ENCODE measurements at places on chromosomes 7 and 10.

DNA sequence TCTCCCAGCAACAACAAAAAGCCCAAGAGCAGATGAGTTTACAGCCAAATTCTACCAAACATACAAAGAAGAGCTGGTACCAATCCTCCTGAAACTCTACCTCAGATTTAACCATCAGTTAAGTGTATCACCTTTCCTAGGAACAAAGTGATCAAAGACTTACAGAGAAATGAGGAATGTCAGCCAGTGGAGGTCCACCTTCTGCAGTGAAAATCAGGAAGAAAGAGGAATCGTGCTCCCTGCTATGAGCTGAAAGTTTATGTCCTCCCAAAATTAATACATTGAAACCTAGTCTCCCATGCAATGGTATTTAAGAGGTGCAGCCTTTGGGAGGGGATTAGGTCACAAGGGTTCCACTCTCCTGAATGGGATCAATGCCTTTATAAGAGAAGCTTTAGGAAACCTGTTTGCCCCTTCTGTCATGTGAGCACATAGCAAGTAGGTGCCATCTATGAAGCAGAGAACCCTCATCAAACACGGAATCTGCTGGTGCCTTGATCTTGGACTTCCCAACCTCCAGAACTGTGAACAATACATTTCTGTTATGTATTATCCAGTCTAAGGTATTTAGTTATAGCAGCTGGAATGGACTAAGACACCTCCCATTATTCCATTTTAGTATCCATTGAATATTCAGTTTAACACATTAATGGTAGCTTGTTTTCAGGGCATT, 139.0 kb upstream of the FZD8 start:
- no peak for DNase-seq

GRCh38 chr7:141960687-141961422, 12.7 kb downstream of the TAS2R38 start:
- DNase-seq = no peak

- DNase-seq = no peak
Observed at GRCh38 chr10:133264461-133264860, 12.2 kb downstream of the ADAM8 start.

DNA sequence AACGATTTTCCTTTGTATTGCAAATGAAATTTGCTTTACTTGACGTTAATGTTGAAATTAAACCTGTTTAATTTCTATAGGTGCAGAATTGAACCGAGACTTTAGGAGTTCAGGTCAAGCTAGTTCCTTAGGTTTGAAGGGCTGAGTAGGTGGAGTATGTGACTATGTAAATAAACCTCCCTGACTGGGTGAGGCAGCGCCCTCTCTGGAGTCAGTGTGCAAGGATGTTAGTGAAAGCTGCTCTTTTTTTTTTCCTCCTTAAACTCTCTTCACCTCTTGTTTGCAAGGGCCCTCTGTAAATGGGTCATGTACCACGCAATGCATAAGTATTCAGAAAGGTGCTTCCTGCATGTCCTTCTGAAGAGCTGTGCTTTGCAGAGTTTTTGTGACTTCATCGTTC, 33.8 kb downstream of the GALNT17 start:
- no peak for DNase-seq

GRCh38 chr7:114415064-114415989, 712 bp downstream of the FOXP2 start:
- no peak for DNase-seq

All from MG63 (cell line).